ENCODE measurements at places on chromosomes 3 and 15.

DNA sequence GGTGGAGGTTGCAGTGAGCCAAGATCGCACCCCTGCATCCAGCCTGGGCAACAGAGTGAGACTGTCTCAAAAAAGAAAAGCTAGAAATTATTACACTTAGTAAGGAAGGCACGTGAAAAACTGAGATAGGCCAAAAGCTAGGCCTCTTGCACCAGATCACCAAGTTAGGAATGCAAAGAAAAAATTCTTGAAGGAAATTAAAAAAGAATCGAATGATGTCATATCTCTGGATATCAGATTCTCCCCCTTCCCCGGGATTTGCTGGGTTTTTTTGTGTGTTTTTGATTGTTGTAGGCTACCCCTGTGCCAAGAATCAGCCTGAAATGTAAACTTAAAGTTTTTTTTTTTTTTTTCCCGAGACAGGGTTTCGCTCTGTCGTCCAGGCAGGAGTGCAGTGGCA lies 17.4 kb downstream of the PTPN23 start:
- no peak for DNase-seq

GRCh38 chr3:4508048-4508981 lies 15.2 kb downstream of the ITPR1 start:
- no peak for DNase-seq

DNA sequence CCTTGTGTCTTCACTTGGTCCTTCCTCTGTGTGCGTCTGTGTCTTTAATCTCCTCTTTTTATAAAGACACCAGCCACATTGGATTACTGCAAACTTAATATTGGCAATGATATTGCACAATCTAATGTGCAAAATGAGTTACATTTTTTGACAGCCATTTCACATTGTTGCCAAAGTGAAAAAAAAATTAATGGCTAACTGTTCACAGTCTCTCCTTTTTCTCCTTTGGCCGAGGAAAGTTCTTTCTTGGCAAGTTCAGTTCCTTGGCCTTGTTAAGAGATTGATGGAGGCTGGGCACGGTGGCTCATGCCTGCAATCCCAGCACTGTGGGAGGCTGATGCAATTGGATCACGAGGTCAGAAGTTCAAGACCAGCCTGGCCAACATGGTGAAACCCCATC lies 62.2 kb upstream of the ZNF280D start:
- no peak for DNase-seq

GRCh38 chr3:135987661-135988060 lies 22.1 kb downstream of the PPP2R3A start:
- no peak for DNase-seq

- no peak for DNase-seq
Observed at GRCh38 chr15:80861731-80862170, 82.6 kb downstream of the CEMIP start.

DNA sequence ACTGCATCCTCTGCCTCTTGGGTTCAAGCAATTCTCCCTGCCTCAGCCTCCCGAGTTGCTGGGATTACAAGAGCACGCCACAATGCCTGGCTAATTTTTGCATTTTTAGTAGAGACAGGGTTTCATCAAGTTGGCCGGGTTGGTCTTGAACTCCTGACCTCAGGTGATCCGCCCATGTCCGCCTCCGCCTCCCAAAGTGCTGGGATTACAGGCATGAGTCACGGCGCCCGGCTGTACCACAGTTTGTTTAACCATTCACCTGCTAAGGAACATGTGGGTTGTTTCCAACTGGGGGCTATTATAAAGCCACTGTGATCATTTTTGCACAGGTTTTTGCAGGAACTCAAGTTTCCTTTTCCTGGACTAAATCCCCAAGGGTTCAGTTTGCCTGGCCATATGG lies 123.2 kb upstream of the RAP2B start:
- no peak for DNase-seq

GRCh38 chr15:26148156-26148860 lies 285.2 kb upstream of the ATP10A start:
- DNase-seq = no peak

DNA sequence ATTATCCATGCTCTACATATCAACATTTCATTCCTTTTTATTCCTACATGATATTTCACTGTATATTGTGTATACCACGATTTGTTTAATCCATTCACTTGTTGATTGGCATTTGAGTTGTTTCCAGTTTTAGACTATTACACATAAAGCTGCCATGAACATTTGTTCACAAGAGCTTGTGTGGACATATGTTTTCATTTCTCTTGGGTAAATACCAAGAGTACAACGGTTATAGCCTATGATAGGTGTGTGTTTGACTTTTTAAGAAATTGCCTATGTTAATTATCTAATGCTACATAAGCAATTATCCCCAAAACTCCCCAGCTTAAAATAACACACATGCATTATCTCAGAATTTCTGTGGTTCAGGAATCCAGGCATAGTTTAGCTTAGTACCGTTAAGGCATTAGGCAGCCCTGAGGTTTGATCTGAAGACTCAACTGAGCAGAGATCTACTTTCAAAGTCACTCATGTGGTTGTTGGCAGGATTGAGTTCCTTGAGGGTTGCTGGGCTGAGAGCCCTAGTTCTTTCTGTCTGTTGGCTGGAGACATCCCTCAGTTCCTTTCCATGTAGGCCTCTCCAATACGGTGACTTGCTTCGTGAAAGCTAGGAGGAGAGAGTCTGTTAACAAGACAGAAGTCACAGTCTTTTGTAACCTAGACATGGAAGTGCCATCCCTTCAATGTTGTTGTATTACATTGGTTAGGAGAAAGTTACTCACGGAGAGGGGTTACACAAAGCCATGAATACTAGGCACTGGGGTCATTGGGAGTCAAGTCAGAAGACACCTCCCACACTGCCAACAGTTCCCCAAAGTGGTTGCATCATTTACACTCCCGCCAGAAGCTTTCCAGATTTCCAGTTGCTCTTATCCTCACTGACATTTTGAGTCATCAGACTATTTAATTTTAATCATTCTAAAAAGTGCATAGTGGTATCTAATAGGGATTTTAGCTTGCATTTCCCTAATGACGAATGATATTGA lies 21.0 kb upstream of the PCSK6 start:
- no peak for DNase-seq

GRCh38 chr15:60390231-60390630 lies 7.6 kb downstream of the ANXA2 start:
- no peak for DNase-seq

DNA sequence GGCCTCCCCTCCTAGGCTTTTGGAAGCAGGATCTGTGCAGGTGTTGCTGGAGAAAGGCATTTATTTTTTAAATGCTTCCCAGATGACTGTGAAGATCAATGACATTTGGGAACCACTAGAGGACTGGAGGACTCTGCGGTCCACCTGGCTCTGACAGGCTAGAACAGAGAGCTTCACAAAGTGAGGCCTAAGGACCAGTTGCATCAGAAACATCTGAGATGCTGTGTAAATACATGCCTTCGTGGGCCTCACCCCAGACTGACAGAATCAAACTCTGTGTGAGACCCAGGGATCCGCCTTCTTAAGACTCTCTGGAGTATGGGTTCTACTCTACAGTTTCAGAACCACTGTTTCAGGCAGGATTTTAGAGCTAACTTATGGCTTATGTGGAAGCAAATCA lies 105.0 kb upstream of the ICE2 start:
- no peak for DNase-seq

DNA sequence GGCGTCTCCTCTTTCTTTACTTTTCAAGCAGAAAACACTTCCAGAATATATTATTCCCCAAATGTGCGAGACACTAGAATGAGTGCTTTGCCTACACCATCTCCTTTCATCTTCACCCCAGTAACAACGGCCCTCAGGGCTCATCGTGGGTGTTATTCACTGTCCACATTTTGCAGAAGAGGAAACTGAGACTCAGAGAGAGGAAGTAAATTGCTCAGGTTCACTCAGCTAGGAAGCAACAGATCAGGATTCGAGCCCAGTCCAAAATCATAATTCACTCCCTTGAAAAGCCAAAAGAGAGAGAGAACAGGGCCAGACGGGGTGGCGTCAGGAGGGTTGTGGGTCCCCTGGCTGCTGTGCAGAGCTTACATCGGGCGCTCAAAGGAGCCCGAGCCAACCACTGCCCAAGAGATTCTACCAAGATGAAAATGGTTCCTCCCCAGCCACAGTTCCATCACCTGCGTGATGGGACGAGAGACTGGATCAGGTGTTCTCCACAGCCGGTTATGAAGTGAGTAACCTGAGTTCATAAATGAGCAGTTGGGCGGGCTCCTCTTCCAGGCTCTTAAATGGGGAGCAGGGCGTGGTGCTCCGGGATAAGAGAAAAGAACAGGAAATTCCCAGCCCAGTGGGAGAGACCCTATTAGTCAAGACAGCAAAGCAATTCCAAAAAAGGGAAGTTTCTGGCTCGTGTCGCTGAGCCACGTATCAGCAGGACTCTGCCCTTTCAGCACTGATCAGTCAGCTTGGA lies 48.6 kb upstream of the FLNB start:
- no peak for DNase-seq

DNA sequence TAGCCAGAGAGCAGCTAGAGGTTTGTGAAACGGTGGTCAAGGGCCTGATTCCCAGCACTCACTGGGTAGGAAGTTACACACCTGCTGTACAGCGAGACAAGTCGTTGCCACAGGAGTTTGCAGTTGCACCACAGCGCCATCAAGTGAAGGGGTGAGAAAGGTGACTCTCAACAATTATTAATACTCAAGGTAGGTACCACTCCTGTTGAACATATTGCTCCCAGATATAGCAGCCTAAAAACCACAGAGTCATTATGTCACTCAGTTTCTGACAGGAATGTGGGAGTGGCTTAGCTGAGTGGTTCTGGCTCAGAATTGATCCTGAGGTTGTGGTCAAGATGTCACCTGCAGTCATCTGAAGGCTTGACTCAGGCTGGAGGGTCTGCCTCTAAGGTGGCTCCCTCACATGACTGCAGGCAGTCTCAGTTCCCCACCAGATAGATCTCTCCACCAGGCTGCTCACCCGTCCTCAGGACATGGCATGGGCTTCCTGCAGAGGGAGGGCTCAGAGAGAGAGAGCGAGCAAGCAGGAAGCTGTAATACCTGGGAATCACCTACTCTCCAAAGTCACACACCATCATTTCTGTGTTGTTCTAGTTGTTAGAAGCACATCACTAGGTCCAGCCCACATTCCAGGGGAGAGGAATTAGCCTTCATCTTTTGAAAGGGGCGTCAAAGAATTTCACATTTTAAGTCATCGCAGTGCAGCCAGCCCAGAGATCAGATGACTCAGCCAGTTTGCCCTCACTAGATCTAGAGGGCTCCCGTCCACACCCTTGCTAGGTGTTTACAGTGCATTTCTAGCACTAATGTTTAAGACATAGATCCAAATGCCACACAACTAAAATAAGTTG lies 17.0 kb upstream of the ANO10 start:
- no peak for DNase-seq

DNA sequence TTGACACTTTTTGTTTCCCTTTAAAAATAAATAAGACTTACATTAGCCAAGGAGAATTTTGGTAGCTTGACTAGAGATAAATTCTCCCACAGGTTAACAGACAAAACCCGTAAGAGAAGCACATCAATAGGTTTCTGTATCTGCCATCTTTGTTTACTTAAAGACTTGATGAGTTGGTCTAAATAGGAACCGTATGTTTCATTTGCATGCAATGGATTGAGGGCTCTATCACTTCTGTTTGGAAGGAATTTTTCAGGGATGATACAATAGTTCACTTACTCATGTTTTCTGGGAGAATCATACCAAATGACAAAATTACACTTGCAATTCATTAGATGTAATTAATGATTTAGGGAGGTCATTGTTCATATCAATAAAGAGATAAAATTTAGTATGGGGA lies 631.5 kb upstream of the NR2F2 start:
- DNase-seq = no peak

- no peak for DNase-seq
Observed at GRCh38 chr3:34283751-34284150, 485.3 kb downstream of the PDCD6IP start.

- no peak for DNase-seq
Observed at GRCh38 chr3:177300039-177300833, 103.0 kb upstream of the TBL1XR1 start.

- DNase-seq = no peak
Observed at GRCh38 chr15:82297546-82297945, 34.9 kb downstream of the SAXO2 start.

GRCh38 chr3:109643590-109643989 lies 306.2 kb upstream of the DPPA4 start:
- no peak for DNase-seq

- DNase-seq = no peak
Observed at GRCh38 chr15:48486228-48486627, 155.0 kb downstream of the DUT start.

DNA sequence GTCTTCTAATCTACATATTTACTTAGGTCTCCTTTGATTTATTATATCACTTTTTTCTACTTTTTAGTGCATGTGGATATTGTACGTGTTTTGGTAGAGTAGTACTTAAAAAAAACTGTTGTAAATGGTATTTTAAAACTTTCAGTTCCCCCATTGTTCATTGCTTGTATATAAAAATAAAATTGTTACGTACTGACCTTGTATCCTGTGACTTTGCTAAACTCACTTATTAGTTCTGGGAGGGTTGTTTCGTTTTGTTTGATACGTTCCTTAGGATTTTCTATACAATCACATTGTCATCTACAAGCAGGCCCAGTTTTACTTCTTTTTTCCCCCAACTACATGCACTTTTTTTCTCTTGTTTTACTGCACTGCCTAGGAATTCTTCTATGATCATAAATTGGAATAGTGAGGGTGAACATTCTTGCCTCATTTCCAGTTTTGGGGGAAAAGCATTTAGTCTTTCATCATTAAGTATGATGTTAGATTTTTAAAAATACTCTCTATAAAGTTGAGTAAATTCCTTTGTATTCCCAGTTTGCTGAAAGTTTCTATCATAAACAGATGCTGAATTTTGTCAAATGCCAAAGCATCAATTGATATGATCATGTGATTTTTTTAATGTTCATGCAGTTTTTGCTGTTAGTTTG lies 33.5 kb upstream of the ACKR4 start:
- no peak for DNase-seq
